BE2C (cell line): ENCODE measurements at places on chromosomes 16 and 17.

DNA sequence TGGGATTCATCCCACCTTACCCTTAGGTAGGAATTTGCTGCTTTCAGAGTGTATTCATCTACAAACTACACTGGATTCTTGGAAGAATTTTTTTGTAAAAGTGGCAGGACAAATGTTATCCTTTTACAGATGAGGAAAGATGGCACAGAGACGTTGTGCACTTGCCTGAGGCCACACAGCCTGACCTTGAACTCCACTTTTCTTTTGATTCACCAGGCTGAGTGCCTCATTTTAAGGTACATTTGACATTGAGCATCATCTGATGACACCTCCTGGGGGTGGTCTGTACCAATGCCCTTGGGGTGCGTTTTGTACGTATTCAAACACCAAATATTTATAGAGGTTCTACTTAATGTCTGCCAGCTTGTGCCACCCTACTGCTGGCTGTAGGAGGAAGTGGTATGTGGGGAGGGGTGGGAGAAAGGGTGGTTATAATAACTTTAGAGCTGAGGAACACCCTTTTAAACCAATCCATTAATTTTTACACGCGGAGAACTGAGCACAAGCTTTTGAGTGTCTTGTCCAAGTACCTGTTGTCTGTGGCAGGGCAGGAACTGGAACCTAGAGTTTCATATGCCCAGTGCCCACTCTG lies 29.1 kb downstream of the HS3ST3B1 start:
- DNase-seq, result no peak

GRCh38 chr17:1834380-1835149 lies 4.8 kb downstream of the RPA1 start:
- DNase-seq, result no peak

DNA sequence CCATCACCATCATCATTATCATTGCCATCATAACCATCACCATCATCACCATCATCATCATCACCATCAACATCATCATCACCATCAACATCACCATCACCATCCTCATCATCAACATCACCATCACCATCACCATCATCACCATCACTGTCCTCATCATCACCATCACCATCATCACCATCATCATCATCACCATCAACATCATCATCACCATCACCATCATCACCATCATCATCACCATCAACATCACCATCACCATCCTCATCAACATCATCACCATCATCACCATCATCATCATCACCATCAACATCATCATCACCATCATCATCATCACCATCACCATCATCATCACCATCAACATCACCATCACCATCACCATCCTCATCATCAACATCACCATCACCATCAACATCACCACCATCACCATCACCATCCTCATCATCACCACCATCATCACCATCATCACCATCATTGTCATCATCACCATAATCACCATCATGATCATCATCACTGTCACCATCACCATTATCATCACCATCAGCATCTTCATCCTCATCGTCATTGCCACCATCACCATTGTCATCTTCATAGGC lies 23.9 kb downstream of the COX4I1 start:
- no peak for DNase-seq

DNA sequence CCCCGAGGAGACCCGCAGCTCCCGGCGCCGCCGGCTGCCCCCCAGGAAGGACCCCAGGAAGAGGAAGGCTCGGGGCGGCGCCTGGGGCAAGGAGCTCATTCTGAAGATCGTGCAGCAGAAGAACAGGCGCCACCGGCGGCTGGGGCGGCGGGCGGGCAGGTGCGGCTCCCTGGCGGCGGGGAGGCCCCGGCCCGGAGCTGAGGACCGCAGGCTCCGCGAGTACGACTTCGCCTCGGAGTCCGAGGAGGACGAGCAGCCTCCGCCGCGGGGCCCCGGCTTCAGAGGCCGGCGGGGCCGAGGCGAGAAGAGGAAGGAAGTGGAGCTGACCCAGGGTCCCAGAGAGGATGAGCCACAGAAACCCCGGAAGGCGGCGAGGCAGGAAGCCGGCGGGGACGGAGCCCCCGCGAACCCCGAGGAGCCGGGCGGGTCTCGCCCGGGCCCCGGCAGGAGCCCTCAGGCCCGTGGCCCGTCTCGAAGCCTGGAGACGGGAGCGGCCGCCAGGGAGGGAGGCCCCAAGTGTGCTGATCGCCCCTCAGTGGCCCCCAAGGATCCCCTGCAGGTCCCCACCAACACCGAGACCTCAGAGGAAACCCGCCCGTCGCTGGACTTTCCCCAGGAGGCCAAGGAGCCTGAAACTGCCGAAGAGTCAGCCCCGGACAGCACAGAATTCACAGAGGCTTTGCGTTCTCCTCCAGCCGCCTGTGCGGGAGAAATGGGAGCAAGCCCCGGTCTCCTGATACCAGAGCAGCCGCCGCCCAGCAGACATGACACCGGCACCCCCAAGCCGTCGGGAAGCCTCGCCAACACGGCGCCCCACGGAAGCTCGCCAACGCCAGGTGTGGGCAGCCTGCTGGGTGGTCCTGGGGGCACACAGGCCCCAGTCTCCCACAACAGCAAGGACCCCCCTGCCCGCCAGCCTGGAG lies 22.3 kb upstream of the ZFPM1 start:
- DNase-seq, result no peak

DNA sequence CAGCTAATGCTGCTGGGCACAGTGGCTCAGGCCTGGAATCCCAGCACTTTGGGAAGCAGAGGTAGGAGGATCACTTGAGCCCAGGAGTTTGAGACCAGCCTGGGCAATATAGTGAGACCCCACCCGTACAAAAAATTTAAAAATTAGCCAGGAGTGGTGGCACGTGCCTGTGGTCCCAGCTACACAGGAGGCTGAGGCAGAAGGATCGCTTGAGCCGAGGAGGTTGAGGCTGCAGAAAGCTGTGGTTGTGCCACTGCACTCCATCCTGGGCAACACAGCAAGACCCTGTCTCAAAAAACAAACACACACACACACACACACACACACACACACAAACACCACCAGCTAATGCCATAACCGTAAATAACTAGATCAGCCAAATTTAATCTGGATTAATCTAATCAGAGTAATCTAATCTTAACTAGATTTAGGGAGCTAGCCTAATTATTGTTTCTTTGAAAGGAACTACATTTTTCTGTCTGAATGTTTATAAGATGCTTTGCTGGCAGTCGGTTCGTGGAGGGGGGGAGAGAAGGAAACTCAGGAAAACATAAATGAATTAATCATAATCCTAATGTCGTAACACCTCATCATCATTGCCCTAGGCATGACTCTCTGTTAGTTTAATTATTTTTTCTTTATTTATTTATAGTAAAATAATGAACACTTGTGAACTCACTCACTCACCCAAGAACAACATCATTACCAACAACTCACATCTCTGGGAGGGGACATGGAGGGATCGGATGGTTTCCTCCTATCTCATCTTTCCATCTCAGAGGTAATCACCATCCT lies 12.5 kb upstream of the RBBP6 start:
- DNase-seq, result no peak

DNA sequence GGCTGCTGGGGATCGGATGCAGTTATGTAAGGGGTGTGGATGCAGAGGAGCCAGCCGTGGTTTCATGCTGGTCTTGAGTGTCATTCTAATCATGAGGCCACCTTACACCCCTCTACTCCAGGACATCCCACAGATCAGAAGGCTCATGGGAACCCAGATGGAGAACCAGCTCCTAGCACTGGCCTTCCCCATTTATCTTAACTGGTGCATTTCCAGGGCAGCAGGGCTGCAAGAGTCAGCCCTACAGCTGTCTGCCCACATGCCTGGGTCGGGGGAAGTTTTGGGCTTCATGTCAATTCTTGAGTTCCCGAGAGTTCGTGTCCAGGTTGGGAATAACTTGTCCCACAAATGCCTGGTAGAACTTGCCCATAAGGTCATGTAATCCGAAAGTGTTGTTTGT lies 29.1 kb downstream of the RPTOR start:
- no peak for DNase-seq

DNA sequence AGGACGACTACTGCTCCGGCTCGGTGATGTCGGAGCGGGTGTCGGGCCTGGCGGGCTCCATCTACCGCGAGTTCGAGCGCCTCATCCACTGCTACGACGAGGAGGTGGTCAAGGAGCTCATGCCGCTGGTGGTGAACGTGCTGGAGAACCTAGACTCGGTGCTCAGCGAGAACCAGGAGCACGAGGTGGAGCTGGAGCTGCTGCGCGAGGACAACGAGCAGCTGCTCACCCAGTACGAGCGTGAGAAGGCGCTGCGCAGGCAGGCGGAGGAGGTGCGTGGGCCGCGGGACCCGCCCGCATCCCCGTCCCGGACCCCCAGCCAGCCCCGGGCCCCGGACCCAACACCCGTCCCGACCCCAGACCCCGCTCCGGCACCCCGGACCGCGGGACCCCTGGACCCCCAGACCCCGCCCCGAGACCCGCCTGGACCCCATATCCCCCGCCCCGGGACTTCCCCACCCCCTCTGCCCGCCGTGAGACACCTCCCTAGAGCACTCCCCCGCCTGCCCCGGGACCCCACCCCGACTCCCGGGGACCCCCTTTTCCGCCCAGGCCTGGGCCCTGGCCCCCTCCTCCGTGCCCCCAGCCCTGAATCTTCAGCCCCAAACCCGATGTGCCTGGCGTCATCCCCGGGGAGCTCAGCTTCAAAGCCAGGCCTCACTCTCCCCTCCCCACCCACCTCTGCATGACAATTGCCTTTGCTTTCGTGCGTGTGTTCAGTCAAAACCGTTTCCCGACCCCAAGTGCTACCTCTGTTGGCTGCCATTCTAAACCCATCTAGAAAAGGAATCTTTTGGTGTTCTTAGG lies 594 bp downstream of the MAPK8IP3 start:
- peak; percentile 57 for DNase-seq

DNA sequence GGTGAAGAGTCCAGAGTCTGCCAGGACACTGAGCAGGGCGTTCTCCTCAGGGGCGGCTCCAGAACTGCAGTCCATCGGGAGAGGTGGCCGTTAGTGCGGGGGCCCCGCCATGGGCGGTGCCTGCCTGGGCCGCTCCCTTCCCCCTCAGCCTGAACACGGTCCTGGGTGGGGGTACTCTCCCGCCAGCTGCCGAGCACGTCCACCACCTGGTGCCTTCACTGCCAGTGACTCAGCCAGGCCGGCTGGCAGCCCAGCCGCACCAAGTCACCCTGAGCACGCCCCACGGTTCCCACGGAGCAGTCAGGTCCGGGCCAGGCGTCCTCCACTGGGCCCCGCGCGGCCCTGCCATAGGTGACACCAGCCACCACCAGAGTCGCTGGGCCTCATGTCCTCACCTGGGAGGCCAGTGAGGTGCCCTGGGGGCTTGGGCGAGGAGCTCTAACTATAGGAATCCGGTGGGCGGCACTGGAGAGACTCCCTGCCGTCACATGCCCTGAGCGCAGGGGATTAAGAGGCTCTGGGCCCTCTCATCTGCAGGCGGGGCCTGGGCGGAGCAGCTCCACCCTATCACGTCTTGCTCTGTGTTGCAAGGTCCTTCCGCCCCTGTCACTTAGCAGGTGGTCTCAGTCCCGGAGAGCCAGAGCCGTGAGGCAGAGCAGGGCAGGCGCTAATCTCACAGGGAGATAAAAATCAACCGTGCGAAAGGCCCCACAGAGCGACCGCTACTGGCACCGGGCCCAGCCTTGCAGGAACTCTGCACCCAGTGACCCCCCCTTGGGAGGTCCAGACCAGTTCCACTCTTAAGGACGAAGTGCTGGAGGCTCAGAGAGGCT lies 14.3 kb downstream of the PIEZO1 start:
- DNase-seq, result peak; percentile 78

- DNase-seq, result no peak
Measured at GRCh38 chr16:28254158-28254557, 38.2 kb upstream of the SBK1 start.

GRCh38 chr17:44335564-44335963 lies 9.5 kb upstream of the GRN start:
- no peak for DNase-seq

DNA sequence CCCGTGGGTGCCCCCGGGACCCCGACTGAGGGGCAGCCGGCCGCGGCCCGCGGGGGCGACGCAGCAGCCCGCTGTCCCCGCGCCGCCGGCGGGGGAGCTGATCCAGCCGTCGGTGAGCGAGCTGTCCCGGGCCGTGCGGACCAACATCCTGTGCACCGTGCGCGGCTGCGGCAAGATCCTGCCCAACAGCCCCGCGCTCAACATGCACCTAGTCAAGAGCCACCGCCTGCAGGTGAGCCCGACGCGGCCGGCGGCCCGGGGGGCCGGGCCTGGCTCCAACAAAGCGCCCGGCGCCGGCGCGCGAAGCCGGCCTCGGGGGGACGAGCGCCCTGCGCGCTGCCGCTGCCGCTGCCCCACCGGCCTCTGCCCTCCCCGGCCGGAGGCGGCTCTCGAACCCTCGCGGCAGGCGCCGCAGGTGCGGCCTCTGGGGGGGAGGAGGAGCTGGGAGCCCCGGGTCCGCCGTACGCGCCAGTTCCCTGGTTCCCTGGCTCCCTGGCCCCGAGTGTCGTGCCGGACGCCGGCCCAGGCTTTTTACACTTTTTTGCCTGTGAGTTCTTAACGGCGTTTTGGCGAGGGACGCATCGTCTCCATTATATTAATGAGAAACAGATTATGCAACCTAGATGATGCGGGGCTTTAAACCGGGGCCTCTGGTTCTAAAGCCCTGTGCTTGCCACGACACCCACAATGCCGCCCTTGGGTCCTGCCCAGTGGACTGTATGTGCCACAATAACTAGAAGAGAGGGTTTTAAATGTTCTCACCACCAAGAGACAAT lies 521 bp downstream of the ATMIN start:
- peak; percentile 37 for DNase-seq

GRCh38 chr17:3773511-3773910 lies 27.5 kb downstream of the ITGAE start:
- no peak for DNase-seq

GRCh38 chr17:63519116-63519881 lies 3.9 kb upstream of the KCNH6 start:
- no peak for DNase-seq

DNA sequence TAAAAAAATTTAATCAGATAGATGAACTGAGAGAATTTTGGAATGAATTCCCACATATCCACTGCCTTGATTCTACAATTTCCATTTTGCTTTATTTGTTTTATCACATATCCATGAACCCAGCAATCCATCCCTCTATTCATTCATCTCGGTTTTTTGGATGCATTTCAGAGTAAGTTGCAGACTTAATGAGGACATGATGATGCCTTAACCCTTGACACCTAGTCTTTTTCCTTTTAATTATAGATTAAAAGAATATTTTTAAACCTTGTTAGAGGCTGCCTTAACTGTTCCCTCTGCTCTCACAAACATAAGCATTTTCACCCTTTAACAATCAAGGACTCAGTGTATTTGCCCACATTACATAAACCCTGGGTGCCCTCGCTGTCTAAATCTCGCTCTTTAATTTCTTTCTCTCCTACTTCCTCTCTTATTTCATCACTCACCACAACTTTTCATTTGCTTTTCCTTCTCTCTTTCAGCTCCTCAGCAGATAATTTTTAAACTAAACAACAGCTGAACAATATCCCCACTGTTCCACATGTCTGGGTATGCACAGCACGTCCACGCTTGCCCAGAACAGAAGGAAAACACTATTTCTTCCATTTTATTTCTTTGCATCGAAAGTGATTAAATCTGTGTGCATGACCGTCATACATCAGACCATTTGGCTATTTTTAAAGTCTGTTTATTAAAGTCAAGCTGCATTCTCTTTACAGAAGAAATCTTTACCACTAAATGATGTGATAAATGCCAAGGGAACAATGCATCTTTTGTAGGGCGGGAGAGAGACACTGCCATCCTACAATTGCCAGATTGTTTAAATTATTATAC lies 39.9 kb downstream of the IQCK start:
- no peak for DNase-seq

- peak; percentile 75 for DNase-seq
Measured at GRCh38 chr17:50272711-50273653, 1.3 kb upstream of the TMEM92 start.

- no peak for DNase-seq
Measured at GRCh38 chr16:296276-296675, 13.3 kb downstream of the PDIA2 start.

- no peak for DNase-seq
Measured at GRCh38 chr16:2425008-2425518, 4.2 kb upstream of the CCNF start.
